ENCODE measurements at places on chromosomes 4 and X.

DNA sequence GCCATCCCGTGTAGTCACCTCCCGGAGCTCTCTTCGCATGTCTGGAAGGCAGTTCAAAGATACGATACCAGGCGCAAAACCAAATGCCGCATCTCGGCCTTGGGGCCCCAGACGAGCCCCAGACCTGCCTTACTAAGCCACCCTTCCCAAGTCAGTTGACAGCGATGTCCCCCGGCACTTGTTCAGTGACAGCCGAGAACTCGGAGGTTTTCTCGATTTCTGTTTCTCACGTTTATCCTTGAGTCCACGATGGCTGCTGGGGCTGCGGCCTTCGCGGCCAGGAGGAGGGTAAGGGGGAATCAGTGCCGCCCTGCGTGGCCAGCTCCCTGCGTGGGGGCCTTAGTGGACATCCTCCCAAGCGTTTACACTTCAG, 7.3 kb downstream of the MAEA start:
- no peak for DNase-seq

- no peak for DNase-seq
These were observed 101.4 kb upstream of the RAB40AL start for GRCh38 chrX:102835504-102836146.

DNA sequence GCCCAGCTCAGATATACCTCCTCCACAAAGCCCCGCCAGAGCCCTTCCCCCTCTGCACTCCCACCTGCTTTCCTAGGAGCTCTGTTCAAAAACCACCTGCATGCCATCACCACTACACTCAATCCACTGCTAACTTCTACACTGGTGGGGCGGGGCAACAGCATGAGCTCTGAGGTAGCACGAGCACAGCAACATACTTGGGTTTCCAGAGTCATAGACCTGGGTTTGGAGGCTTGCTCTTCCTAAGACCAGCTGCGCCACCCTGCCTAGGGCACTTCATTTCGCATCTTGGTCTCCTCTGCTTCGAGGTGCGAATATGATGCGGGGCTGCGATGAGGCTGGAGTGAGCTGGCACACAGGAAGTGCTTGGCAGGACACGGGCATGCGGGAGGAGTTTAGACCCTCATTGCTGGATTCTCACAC, 3.6 kb downstream of the SASH3 start:
- DNase-seq, result no peak

- no peak for DNase-seq
These were observed 191.6 kb downstream of the ANAPC10 start for GRCh38 chr4:144906181-144906925.

DNA sequence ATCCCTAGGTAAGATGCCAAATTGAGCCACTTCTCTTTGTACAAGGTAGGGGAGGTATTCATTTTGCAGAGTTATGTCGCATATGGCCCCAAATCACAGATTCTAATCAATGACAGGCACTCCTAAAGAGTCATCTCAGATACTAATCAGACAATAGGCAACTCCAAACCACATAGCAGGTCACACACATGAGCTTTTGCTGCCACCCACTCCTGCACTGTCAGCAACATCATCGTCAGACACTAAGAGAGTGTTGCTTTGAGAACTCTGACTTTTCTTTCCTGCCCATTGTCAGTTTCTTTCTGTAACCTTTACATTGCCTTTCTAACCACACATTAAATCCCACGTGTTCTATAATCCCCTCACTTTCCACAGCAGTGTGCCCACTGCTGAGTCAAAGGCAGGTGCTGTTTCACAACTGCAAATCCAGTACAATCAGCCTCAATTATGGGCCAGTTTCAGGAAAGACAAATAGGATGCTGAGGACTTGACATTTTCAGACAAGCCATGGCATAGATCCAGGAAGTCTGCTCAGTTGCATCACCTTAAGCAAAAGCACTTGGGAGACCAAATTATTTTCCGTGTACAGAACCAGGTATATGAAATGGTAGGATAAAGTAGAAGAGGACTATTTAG, 23.5 kb downstream of the TMEM31 start:
- DNase-seq, result no peak

DNA sequence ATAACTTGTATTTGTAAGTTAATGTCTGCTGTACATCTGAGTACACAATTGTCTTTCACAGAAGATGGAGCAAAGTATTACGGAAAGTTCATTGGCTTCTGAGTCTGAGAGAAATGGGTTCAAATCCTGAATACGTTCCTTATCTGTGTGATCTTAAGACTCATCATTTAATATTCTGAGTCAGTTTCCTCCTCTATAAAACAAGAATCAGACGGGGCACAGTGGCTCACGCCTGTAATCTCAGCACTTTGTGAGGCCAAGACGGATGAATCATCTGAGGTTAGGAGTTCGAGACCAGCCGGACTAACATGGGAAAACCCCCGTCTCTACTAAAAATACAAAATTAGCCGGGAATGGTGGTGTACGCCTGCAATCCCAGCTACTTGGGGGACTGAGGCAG, 57.8 kb downstream of the APBB2 start:
- no peak for DNase-seq

DNA sequence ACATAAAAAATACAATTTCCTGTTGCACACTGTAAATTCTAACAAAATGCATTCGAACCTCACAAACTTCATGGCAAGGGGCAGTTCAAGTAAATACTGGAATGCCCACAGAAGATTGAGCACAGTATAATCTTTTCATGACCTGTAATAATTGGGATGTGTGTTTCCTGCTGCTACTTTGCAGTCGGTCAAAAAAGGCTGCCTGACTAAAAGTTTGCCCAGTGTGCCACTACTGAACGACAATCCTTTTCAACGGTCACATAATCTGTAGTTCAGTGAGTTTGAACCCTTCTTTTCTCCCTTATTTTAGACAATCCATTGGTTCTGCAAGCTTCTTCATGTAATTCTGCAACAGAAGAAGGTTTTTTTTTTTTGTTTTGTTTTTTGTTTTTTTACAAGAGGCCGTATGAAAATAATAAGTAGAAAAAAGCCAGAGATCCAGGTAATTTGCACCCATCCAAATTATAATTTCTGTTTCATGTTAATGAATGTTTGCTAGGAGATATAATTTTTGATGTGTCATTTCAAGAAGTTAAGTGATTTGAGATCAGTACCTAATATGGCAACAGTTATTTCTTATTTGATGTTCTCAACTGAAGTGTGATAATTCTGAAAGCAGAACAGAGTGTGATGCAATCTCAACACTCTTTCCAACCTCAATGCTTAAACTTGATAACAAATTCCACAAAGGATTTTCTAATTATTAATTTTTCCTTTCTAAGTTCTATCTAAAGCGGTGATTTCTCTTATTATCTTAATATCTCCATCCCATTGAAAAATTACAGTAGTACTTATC, 237.6 kb downstream of the FSTL5 start:
- DNase-seq, result no peak

GRCh38 chrX:151974336-151975227, at the start of gene GABRE:
Gene GABRE, minus strand, starts transcription at chrX:151974676. Its CDS starts 51 bp downstream, at chrX:151974625.
- DNase-seq, result peak; percentile 24

DNA sequence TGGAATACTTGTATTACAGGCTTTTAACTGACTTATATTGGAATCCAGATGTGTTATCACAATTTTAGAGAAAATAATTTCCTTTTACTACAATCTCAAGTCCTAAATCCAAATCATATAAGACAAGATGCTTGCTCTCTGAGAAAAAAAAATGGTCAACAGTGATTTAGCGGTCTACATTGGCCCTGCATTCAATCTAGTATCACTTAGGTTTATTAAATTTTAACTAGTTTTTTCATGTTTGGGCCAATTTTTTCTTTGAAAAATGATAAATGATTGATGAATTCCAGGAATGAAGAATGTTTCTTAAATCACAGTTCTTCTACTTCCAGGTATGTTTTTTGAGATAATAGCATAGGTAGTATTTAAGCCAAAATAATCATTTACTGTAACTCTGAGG, 2.8 kb upstream of the FGG start:
- no peak for DNase-seq

DNA sequence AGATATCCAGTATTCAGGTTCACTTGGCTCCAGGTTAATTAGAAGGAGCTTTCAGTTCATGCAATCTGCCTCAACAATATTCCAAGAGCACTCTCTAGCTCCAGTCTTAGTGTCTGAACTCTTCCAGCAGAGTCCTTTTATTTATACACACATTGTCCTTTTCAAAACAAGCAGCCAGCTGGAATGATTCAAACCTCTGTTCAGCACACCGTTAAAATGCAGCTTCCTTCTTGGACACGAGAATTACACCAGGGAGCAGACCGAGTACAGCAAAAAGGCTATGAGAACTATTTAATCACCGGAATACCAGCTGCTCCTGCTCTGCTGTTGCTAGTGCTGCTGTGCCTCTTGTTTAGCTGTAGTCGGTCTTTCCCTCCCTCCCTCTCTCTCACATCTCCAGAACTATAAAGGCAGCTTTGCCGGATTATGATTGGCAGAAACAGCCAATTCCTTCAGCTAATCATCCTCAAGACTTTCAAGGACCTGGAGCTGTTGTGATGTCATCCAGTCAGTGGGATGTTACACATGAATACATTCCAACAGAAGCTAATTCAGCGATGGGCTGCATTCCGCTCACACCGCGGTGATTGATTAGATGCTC, at the start of gene NDST4:
Gene NDST4, minus strand, starts transcription at position 115 of the 601 bp plus-strand sequence. CDS start 36,584 bp downstream, outside the sequence.
- no peak for DNase-seq

Measured in hepatic stellate cell (primary cell).